ENCODE measurements at places on chromosomes 13 and 19.

- peak; percentile 95 for DNase-seq
Observed at GRCh38 chr19:38666663-38667511, 19.4 kb downstream of the ACTN4 start.

GRCh38 chr19:38055655-38056521, 148.9 kb downstream of the SIPA1L3 start:
- DNase-seq: no peak

DNA sequence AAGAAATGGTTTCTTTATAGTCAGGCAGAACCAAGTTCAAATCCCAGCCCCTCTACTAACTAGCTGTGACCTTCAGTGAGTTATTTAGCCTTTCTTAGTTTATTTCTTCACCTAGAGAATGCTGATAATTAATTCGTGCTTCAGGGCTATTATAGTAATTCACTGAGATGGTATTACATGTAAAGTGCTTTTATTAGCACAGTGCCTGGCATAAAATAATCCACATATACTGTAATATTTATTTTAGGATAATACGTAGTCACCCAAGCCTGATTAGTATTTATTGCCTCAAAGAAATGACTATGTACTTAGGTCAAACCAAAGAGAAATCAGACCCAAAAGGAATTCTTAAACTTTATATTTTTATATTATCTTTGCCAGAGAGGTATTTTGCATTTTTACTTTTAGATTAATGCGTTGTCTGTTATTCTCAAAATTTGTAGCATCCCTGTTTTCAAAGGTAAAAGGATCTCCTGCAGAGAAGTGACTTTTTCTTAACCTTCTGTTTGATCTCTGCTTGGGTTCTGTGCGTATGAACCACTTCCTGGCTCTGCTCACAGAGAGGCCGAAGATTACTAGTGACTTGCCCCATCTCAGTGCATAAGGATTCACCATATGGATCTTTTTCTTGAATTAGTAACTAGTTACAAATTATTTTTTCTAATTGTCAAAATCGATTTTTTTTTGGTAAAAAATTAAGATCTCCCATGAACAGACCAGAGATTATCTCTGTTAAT, 19.7 kb downstream of the UBAC2 start:
- no peak for DNase-seq

DNA sequence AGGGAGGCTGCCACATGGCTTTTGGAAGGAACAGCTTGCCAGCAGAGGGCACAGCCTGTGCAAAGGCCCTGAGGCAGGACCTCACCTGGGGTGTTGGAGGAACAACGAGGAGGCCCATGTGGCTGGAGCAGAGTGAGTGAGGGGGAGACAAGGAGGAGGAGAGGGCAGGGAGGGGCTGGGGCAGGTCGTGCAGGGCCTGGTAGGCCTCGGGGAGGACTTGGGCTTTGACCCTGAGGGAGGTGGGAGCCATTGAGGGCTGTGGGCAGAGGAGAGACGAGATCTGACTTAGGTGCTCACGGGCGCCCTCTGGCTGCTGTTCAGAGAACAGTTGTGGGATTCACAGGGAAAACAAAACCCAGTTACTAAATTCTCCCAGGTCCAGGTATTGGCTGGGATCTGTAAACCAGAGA, 25.2 kb downstream of the ZNRF4 start:
- DNase-seq: peak; percentile 21

DNA sequence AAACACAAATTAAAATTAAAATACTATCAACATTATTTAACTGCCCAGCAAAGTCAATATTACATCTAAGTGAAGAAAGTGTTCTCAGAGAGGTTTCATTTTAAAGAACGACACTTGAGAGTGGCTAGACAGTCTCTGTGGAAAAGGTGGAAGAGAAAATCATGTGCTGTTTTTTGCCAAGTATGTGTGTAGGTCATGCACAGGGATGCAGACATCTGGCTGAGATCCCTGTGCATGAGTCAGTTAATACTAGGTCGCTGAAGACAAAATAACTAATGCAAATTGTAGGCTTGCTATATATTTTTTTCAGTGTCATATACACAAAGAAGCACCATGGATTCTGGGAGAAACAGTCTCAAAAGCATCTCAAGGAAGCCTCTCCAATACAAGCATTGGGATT, 44.3 kb upstream of the ENOX1 start:
- DNase-seq: peak; percentile 79

- no peak for DNase-seq
Observed at GRCh38 chr19:32265995-32266394, 79.4 kb upstream of the ZNF507 start.

DNA sequence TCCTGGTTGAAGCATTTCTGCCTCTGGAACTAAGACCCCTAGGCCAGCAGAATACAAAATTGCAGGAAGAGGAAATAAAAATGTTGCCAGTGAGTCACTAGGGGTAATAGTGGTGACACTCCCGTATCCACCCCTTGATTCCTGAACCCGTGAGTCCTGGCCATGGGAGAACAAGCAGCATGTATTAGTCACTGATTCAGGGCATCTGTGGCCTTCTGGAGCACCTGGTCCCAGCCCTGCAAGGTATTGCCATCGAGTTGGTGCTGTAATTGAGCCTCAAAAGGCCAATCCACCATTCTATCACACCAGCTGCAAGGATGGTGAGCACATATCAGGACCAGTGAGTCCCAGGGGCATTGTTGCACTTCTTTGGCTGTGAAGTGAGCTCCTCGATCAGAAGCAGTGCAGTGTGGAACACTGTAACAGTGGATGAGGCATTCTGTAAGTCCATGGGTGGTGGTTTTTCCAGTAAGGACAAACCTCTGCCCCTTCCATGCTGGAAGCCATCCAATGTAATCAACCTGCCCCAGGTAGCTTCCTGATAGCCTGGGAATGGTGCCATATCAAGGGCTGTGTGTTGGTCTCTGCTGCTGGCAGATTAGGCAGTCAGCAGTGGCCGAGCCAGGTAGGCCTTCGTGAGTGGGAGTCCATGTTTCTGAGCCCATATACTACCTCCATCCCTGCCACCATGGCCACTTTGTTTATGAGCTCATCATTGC, 39.6 kb downstream of the C1QTNF9 start:
- DNase-seq: no peak

GRCh38 chr19:16446108-16446723, 25.6 kb downstream of the EPS15L1 start:
- DNase-seq: no peak

DNA sequence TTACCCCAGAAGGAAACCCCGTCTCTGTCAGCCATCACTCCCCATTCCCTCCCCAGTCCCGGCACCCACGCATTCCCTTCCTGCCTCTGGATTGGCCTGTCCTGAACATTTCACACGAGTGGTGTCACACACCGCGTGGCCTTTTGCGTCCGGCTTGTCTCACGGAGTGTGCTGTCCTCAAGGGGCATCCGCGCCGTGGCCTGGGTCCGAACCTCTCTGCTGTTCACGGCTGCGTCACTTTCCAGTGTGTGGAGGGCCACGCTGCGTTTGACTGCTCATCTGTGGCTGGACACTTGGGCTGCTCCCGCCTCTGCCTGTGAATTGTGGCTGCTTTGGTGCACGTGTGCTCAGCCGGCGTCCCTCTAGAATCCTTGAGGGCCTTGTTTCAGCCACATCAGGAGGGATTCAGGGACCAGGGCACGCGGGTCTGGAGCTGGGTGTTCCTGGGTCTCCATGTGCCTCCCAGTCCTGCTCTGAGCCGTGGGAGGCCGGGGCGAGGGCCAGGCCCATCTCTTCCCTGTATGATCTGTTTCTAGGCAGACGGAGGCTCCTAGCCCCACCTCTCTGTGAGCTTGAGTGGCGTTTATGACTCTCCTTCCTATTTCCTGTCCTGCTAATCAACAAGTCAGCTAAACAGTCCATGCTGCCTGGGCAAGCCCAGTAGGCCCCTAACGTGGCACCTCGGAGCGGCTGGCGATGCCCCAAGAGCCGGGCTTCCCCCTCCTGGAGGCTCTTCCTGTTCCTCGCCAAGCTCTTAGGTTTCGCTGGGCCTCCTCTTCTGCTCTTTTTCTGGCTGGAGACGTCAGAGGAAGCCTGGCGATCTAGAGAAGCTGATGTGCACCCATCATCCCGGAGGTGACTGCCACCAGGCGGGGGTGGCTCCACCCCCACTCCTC, 8.1 kb downstream of the STK11 start:
- peak; percentile 51 for DNase-seq

- DNase-seq: no peak
Observed at GRCh38 chr19:31313291-31314030, 35.8 kb downstream of the TSHZ3 start.

GRCh38 chr19:51727349-51727880, 3.6 kb upstream of the HAS1 start:
- peak; percentile 40 for DNase-seq

DNA sequence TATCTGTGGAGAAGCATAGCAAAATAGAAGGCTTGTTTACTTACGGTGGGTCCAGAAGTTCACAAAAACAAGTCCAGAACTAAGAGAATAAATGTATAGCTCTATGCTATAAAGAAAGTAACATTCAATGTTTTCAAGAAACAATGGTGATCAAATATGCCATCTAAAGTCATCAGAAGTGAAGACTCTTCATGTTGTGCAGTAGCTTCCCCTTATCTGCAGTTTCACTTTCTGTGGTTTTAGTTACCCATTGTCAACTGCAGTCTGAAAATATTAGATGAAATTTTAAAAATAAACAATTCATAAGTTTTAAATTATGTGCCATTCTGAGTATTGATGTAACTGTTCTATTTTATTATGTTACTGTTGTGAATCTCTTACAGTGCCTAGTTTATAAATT, 72.5 kb downstream of the EDNRB start:
- no peak for DNase-seq

- no peak for DNase-seq
Observed at GRCh38 chr19:54229146-54229545, 6.3 kb upstream of the LILRB3 start.

DNA sequence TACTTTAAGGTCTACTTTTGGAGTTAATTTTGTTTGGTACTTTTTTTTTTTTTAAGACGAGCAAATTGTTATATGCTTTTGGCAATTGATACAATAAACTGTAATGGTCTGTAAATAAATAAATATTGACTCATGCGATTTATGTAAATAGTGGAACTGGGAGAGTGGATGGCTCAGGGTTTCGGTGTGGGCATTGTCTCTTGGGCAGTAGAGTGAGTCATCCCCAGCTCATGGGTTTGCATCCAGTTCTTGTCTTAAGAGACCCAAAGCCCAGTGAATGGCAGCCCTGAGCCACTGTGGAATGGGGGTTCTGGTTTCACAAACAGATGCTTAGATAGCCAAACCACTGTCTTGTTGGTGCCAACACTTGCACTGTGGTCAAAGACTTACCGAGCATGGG, 33.0 kb downstream of the FGF9 start:
- DNase-seq: no peak

- no peak for DNase-seq
Observed at GRCh38 chr13:85031771-85032170, 767.4 kb downstream of the SLITRK6 start.

GRCh38 chr13:19910336-19911072, 47.1 kb upstream of the ZMYM5 start:
- DNase-seq: peak; percentile 29

GRCh38 chr13:42367831-42368230, 95.9 kb downstream of the AKAP11 start:
- peak; percentile 36 for DNase-seq

DNA sequence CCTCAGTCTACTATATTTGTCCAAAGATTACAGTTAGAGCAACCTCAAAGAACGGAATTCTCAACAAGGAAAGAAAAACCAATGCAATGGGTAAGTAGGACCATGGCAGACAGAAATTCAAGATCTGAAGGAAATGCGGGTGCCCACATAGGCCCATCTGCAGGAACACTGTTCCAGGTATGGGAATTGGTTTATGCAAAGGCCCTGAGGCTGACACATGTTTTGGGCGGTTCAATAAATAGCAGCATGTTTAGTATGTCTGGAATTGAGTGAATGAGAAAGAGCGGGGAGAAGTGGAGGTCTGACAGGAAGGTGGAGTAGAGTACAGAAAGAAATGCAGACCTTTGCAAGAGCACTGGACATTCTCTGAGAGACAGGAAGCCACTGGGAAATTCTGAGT, 164.7 kb upstream of the KLF12 start:
- DNase-seq: no peak

Data from fibroblast of skin of right biceps (primary cell).